Stimulated activated CD4-positive, alpha-beta T cell treated with anti-CD3 and anti-CD28 coated beads, Interleukin-15, amount 100 ng/mL, for 48 hours (primary cell): ENCODE measurements at places on chromosomes 1 and 21.

- DNase-seq = no peak
Observed at GRCh38 chr1:84957966-84958365, 38.9 kb downstream of the MCOLN2 start.

- DNase-seq = no peak
Observed at GRCh38 chr1:201436969-201437368, 15.4 kb upstream of the TNNI1 start.

DNA sequence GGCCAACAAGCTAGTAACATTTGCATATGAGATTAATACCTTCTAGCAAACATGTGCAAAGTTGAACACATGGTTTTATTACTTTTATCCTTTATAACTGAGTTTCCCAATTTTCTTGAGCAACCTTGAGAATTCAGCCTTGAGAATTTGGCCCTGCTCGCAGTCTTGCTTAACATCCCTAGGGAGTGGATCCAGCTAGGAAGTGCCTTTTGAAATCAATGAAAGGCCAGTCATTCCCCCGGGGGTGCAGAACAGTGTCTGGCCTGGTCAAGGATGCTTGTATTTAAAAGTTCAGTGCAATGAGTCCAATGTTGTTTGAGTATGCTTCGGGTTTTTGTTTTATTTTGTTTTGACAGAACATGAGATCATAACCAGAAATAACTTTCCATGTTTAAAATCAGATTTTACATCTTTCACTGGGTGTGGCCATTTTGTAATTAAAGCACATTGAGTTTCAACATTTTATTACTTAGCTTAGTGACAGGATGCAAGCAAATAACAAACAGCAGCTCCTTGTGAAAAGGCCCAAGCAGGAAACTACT, 16.7 kb downstream of the PALMD start:
- DNase-seq = no peak

DNA sequence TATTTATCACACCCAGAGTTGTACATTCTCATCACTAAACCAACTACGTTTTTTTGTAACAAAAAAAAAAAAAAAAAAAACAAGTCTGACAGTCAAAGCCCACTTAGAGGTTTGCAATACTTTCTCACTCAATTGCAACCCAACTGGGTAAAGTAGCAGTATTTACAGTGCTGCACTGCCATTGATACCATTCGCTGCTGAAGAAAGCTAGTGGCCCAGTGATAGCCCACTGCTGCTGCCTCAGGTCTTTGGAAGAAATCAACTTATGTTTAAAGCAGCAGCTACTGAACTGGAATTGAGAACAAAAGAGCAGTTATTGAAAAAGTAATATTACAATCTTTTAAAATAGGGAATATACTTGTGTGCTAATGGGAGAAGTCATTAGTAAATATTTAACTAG, 2.7 kb downstream of the HNRNPU start:
- DNase-seq = no peak

DNA sequence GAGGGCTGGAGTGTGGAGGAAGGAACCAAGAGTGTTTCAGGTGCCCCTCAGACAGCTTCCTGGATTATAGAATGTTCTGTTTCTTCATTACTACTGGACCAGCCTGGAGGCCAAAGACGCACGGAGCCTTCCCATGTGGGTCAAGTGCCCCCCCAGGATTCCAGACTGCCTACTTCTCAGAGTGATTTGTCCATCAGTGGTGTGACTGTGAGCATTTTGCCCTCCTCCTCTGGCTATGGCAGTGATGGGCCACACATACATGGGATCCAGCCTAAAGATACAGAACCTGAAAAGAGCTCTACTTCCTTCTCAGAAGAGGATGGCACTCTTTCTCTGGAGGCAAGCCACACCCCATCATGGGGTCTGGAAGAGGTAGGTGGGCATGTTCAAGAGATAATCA, 64.9 kb downstream of the MACF1 start:
- no peak for DNase-seq

- DNase-seq = no peak
Observed at GRCh38 chr21:42652527-42653230, 742 bp upstream of the PDE9A start.
